ENCODE measurements at places on chromosomes 2 and 18.

DNA sequence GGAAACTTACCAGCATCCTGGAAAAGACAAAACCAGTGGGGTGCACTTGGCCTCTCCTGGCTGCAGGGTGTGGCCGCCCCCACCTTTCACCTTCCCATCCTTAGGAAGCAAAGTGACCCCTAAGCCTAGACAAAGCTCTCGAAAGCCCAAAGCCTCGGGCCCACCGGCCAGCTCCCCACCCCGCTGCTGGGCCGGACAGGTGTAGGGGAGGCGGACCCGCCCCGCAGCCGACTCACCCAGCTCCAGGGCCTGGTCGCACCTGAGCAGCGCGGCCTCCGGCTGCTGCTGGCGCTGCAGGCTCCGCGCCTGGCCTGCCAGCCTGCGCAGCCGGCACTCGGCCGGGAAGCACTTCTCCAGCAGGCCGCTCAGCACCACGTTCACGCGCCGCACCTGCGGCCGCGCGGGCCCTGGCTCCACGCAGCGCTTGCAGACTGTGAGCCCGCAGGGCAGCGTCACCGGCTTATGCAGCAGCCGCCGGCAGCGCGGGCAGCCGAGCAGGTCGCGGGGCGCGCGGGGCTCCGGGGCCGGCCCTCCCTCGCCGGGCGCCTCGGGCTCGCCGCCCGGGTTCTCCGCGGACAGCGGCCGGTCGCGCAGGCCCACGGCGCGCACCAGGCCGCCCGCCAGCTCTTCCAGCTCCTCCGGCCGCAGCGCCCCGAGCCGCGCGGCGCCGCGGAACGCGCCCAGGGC lies 979 bp downstream of the LONRF2 start:
- DNase-seq, result no peak

- DNase-seq, result no peak
These were observed 727.6 kb upstream of the DDX18 start for GRCh38 chr2:117086943-117087250.

GRCh38 chr2:35410431-35411061 lies 945.0 kb upstream of the CRIM1 start:
- DNase-seq, result peak; percentile 23

GRCh38 chr18:63336366-63337099 lies 17.0 kb upstream of the BCL2 start:
- DNase-seq, result no peak

DNA sequence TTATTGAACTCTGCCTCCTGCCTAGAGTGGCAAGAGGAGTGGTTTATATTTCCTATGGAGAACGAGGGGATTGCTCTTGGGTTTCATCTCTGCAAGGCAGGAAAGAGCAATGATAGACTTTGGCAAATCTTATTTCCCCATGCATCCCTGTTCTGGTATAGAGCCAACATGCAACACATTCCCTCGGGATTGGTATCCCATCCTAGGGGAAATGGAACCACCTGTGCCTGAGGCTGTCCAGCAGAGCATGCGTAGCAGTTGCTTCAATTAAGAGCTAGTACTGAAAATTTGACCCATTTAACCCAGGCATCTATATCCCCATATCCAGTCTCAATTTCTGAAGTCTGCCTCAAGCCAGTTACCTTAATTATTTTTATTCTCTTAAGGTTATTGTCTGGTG lies 205.3 kb downstream of the KCNS3 start:
- DNase-seq, result no peak

DNA sequence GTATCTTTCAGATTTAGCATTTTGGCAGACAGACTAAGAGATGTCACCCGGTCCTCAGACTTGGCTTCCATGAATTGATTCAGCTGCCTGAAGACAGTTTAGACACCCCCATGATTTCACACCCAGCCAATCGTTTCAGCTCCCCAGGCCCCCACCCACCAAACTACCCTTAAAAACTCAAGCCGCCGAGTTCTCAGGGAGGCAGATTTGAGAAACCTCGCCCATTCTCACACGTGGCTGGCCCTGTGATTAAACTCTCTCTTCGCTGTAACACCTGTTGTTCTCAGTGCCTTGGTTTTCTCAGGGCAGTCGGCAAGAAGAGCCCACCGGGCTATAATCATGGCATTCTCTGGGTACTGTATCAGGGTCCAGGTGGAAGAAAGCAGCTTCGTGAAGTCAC lies 35.2 kb downstream of the UXS1 start:
- no peak for DNase-seq

DNA sequence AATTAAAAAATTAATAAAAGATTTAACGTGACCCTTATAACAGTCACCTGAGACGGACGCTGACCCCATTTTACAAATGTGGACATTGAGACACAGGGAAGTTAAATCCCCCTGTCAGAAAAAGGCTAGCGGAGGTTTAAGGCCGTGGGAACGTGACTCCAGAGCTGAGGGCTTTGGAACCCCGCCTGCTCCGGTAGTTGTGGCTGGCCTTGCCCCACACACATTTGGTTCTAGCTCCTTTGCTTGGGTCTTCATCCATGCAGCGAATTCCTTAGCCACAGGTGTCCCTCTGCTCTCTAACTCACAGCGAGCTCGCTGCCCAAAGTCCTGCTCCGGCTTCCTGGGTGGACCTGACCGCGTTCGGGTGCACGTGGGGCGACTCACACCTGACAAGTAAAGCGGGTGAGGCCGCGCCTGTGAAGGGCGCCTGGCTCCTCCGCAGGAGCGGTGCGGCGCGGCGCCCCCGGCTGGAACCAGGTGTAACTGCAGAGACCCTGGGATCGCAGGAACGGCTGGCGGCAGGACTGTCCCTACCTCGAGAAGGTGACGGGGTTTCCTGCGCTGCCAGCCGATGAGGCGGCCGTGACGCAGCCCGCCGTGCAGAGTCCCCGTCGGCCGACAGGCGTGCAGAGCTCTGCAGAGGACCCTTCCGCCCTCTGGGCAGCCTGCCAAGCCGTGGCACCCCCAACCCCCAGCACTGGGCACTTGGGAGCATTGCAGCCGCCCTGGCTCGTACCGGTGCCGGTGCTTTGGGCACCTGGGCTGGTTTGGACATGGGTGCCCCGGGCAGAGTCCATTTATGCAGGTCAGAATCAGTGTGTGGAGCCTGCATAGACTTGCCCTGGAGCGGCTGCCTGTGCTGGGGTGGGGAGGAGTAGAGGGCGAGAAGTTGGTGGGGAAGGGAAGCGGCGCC lies 2.4 kb upstream of the PROC start:
- DNase-seq, result peak; percentile 79

GRCh38 chr2:154097833-154098398 lies 226.2 kb downstream of the GALNT13 start:
- DNase-seq, result no peak

- DNase-seq, result no peak
These were observed 60.0 kb downstream of the TMEM131 start for GRCh38 chr2:97935719-97936161.

DNA sequence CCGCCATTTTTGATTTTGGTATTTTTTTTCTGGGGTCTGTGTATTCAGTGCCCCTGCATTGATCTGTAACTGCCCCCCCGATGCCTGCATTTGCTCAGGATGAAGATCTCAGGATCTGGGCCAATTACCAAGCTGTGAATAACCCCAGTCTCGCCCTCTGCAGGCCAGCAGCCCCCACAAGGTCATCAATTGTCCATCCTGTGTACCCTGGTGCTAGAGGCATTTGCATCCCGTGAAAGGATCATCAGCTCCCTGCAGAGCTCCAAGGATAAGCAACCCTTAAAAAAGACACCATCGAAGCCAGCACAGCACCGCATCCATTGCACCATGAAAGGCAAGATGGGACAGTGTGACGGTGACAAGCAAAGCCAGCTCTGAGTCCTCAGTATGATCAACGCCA lies 154.1 kb upstream of the KLHL29 start:
- DNase-seq, result no peak

- no peak for DNase-seq
These were observed 79.0 kb downstream of the GCA start for GRCh38 chr2:162422894-162423293.

DNA sequence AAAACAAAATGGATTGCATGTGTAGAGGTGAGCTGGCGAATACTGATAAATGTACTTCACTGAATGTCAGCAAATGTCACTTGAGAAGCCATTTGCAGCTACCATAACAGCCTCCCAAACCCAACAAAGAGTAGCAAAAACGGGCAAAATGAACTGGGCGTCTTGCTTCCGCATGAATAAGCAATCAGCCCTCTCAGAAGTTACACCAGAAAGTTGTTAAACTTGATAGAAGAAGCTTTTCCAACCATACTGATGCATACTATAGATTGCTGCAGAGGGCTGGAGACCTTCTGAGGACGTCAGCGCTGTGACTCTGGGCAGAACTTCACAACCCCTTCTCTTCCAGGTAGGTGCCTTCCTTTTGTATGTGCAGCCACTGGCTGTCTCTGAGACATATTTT lies 18.7 kb upstream of the SIX3 start:
- no peak for DNase-seq

DNA sequence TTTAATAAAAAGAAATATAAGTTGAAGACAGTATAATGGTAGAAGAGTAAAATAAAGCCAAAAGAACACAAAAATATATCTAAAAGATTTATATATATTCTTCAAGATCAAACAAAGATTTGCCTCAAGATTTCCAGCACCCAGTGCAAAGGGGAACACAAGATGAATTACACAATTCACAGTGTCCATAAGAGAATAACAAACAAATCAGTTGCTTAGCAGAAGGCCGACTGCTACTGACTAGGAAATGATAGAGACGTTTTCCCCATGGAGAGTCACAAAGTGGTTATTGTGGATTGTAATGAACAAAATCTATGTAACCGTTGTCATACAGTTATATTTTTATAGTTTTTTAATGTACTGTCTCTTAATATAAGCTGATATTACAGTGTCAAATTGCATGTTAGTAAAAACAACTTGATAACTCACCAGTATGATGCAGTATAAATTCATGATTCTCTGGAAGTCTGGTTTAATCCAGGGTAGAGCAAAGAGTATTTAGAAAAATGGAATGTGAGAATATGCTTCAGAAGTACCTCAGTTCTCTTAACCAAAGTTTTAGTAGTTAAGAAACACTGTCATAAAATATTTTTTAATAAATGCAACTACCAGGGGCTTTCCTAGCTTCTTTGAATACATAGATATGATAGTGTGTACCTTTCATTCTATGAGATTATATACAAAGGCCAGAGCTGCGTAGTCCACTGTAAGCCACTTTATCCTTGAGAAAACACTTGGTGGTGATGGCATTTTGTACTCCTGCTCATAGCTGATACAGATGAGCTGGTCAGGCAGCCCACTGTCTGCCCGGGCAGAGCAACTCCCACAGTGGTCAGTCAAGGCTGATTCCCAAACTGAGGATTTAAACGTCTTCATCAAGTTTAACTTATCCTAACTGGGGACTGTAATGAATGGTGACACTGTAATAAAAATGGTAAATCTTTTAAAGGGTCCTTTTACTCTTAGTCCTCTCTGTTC lies 180.5 kb upstream of the DTNA start:
- no peak for DNase-seq

DNA sequence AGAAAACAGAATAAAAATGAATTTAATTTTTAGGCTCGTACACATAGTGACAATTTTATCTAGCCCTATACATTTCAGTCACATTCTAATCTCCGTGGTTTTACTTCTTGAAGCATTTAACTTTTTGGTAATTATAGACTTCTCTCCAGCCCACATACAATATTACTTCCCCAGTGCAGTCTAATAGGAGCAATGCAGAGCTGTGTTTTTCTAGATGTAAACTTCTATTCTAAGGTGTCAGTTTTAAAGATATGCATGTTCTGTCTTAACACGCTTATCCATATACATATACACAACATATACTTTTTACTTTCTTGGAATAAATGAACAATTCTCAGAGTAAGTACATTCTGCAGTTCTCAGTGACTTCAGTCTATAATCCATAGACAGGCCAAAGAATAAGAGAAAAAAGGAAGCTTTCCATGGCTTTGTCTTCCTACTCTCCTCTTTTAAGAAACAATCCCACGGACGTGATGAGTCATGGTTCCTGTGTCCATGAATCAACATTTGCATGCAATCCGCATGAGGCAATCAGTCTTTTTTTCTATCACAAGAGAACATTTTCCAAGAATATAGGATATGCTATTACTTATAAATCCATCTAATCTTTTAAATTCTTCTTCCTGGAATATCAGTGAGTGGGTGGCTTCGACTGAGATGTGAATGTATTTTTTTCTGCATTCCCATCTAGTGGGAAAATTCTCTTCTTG lies 42.8 kb downstream of the CCDC102B start:
- no peak for DNase-seq

DNA sequence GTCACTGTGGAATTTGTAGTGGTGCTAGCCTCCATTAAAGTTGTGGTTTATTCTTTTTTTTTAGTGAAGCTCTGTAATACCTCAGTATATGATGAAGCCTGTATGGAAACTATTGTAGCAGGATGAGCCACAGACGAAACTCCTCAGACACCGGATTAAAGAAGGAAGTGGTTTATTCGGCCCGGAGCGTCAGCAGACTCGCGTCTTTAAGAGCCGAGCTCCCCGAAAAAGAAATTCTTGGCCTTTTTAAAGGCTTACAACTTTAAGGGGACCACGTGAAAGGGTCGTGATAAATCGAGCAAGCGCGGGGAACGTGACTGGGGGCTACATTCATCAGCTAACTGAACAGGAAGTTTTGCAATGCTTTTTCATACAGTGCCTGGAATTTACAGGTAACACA lies 8.1 kb upstream of the CCL20 start:
- DNase-seq, result no peak

DNA sequence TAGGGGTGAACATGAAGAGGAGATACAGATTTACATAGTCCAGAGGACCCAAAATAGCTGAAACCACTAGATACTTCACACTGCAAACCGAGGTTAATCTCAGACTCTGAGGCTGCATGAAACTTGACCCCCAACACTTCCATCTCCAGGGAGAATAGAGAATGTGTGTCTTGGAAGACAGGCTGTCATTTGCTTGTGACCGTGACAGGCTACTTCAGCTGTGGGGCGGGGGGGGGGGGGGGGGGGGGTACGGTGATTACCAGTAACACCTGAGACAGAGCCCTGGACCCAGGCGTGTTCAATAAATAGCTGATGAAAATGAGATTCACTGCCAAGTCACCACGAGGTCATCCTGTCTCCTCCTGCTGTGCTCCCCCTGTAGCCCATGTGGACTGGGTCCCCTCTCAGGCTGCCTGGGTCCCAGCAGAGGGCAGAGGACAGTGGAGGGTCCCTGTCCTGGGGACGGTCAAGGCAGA lies 5.7 kb upstream of the KLHL29 start:
- no peak for DNase-seq

DNA sequence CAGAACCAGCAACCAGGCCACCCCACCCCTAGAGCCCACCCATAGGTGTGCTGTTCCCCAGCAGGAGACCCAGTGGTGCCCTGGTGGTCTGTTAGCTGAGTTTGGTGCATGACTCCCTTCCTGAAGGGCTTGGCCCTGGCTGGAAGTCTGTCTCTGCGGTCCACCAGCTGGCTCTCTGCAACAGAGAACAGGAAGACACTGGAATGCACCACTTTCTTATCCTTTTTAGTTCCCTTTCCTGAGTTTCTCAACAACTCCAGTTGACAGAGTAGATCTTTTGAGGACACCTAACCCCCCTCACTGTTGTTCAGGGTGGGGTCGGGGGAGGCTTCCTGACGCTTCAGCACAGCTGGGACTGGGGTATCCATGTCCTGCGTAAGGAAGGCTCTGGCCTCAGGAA lies 11.9 kb upstream of the RPL37A start:
- no peak for DNase-seq

GRCh38 chr2:211468217-211468616 lies 911.8 kb downstream of the CPS1 start:
- no peak for DNase-seq
